ENCODE measurements at places on chromosomes 2 and 18.

GRCh38 chr2:31038385-31038784 lies 99.9 kb downstream of the GALNT14 start:
- no peak for DNase-seq

DNA sequence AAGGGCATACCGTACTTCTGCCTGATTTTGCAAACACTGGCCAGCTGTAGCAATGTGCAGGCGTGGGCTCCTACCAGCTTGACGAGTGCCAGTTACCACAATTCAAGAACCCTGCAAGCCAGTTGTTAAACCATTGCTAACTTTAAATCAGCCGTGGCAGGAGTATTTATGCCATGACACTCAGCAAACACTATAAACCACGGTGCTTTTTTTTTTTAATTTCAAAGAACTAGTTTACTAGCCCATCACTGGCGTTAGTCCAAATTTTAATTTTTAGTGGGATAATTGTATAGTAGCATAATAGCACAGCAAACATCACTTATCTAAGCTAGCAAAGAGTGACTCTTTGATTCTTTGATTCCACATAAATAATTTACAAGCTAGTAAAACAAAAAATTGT lies 111.1 kb downstream of the COL4A4 start:
- DNase-seq, result no peak

DNA sequence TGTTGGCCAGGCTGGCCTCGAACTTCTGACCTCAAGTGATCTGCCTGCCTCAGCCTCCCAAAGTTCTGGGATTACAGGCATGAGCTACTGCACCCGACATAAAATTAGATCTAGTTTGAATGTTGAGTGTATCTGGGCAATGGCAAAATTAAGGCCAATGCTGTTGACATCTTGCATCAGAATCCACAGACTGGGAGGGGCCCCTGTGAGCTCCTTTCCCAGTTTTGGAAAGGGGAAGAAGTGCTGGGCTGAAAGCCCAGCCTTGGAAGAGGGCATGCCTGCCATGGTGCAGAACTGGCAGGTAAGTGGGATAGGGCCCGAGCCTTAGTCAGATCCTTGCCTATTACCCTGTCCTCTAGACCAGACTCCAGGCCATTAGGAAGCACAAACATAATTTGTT lies 4.5 kb upstream of the MYOM1 start:
- no peak for DNase-seq

- DNase-seq, result no peak
Measured at GRCh38 chr2:225207043-225207442, 164.8 kb upstream of the DOCK10 start.

DNA sequence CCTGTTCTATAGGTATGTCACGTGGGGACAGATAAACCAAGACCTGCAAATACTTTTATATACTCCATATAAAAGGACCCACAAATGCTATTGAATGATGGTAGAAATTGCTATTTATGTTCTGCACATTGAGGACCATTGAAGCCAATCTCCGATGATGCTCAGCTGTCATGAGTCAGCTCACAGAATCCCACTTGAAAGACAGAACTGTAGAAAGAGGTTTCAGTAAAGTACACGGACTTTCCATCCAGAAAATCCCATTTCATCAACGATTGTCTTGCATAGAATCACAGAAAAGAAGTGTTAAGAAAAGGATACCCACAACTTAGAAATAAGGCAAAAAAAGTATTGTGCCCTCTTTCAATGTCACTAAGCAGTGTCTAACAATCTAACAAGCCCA lies 169.0 kb upstream of the COPS8 start:
- no peak for DNase-seq

DNA sequence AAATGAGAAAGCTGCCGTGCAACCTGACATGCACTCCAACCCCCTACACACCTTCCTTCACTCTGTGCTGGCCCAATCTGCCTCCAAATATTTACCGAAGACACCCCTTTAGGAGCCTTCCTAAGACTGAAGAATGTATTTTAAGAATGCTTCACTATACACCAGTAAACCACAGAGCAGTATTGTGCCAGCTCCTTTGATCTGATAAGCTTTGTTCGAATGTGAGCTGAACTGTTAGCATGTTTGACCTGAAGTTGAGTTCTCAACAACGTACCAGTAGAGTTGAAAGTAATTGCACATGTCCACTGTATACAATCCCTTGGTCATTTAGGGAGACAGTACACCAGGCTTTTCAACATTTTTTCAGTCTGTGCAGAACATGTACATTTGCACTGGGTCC lies 259.2 kb downstream of the TGIF1 start:
- DNase-seq, result no peak

GRCh38 chr2:81739966-81740365 lies 1435.4 kb upstream of the LRRTM1 start:
- DNase-seq, result no peak

- DNase-seq, result no peak
Measured at GRCh38 chr2:71962911-71963694, 184.6 kb downstream of the CYP26B1 start.

DNA sequence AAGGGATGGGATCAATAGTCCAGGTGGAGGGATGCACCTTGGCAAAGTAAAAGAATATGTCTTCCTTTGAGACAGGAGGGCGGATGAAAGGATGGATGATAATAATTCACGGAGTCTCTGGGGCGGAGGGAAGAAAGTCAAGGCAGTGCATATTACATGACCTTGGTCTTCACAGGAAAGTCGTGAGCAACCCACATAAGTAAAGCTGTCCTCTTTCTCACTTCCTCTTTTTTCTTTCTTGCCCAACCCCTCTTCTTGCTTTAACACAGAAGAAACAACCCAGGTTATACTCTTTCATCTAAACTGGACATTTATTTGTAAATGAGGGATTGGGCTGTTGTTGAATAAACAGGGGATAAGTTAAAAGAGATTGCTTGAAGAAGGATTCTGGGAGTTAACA lies 168.7 kb upstream of the SKOR2 start:
- no peak for DNase-seq

DNA sequence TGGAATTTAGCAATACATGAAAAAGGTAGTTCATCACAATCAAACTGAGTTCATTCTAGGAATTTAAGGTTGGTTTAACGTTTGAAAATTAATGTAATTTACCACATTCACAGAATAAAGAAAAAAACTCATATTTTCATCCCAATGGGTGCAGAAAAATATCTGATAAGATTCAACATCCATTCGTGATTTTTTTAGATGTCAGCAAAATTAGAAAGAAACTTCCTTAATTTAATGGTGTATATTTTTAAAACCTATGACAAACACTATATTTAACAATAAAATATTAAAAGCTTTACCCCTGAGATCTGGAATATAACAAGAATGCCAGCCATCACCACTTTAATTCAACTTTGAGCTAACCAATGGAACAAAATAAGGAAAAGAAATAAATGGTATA lies 208.7 kb upstream of the CHAC2 start:
- no peak for DNase-seq

GRCh38 chr2:128628996-128629395 lies 310.3 kb upstream of the HS6ST1 start:
- DNase-seq, result no peak

DNA sequence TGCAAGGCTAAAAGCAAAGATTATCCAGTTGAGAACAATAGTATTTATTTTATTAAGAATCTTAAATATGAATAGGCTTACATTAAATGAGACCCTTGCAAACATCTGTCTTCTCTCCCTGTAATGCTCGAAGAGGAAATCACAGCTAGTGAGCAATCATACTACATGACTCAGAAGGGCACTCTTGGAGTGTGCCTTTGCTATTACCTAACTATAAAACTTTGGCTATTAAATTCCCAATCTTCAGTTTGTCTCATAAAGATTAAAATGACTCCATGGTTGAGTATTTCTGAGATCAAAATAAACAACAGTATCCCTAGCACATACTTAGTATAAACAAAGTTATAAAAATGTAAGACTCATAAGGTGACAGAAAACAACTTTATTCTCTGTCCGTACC lies 296.9 kb downstream of the KCNJ3 start:
- DNase-seq, result no peak

GRCh38 chr2:121031568-121032340 lies 253.2 kb downstream of the TFCP2L1 start:
- DNase-seq, result no peak

- DNase-seq, result no peak
Measured at GRCh38 chr2:175884697-175885393, 117.2 kb downstream of the LNPK start.

DNA sequence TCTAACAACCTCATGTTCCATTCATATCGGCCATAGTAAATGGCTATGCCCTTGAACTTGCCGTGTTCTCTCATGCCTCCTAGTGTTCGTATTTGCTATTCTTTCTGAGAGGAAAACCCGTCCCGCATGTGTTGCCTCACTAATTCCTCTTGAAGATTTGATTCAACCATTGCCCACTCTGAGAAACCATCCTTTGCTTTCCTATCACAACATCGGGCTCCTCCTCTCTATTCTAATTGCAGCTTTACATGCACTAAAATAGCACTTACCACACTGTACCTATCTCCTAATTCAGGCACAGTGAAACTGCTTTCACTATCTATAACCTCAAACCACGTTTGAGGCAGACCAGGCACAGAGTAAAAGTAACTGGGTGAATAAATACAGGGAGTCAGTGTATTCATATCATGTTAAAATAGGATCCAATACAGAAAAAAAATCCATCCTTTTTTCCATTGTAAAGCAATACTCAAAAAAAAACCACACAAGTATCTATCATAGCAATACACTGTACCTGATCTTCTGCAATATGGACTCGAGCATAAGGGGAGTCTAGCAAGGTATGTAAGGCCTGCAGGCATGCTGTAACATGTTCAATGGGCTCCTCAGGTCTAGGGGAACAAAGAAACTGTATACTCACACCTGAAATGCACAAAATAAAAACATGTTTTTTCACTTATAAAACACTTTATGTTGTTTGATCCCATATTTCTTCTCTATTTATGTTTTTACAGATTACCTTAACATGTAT lies 39.0 kb upstream of the STRN start:
- no peak for DNase-seq

DNA sequence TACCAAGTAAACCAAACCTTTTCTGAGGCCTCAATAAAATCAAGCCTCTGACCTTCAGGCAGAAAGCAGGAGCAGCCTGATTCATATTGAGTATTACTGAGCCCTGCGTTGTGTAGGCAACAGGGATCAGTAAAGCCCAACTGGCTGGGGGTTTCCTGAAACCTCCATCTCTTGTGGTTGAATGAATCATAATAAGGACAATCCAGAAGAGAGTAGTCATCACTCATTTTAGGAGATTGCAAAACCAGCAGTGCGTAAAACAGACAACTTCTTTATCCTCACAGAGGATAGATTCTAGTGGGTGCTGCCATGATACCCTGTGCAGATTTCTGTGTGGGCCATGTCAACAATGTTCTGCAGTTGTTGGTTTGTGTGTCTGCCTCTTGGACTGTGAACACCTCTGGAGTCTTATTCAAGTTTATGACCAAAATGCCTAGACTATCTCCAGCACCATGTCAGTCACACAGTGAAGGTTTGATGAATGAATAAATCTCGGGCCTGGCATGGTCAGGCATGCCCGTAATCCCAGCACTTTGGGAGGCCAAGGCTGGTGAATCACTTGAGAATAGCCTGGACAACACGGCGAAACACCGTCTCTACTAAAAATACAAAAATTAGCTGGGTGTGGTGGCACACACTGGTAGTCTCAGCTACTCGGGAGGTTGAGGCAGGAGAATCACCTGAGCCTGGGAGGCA lies 51.8 kb upstream of the RAB27B start:
- DNase-seq, result no peak

DNA sequence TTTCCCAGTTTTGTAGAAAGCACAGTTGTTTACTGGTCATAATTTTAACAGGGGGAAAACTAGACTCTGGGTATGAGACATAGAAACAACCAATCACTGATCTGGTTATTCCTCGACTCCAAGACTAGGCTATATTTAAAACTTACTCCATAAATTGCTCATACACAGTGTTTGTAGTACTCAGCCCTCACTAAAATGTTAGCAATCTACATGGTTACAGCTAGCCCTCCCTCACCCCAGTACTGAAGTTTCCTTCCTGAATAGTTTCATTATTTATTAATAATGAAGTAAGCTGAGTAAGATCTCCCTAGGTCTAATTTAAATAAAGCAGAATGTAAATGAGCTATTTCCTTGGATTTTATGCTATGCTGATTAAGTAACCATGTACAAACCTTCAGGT lies 275.1 kb downstream of the CDH20 start:
- DNase-seq, result no peak

- DNase-seq, result no peak
Measured at GRCh38 chr2:170155723-170156253, 22.2 kb upstream of the MYO3B start.

DNA sequence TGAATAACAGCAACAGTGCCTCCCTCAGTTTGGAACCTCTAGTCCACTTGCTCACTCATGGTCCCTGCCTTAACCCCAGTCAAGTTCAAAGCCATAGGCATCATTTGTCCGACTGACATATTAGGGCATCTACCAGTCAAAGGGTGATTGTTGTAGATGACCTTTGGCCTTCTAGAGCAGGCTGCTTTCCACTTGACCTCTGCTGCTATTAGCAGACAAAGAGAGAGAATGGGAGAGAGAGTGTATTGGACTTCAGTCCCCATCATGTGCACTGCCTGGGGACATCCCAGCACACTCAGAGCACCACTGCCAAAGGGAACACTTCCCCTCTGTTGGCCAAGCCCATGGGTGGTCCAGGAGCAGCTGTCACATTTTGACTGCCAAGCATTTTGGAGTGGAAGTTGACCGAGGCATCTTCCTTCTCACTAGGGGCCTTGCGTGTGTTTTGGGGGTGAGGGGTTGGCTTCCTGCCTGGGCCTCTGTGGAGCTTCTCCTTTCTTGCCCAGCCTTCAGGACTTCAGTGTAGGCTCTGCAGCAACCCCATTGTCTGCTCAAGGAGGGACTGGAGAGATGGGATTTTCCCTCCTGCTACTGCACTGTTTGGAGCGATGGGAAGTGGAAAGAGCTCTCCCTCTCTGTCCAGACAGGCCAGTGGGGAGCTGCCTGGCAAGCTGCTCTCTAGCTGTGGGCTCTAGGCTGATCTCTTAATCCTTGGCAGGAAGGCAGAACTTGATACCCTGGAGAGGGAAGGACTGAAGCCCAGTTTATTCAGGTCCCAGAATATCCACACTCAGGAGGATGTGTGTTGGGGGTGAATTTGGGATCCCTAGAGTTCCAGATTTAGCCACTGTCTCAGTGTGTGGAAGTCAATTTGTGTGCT lies 68.1 kb downstream of the TMEM247 start:
- DNase-seq, result no peak

DNA sequence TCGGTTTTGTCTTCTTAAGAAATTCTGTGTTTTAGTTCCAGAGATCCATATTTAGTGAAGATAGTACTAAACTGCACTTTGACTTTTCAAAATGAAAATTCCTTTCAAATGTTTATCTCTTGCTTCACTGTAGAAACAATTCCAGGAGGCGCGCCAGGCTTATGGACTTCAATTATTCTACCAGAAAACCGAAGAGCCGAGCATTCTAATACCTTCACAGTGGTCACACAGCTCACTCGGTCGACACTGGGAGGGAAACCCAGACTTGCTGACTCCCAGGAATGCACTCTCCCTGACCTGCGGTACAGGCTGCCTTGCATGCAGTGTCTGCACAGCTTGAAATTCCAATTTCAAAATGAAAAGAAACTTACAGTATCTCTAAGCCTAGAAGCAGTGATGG lies 119.9 kb upstream of the PIEZO2 start:
- DNase-seq, result no peak
